ENCODE measurements at places on chromosomes 3 and 15.
A peak's percentile ranks its signal among the peaks of the same experiment; 100 is the strongest.

DNA sequence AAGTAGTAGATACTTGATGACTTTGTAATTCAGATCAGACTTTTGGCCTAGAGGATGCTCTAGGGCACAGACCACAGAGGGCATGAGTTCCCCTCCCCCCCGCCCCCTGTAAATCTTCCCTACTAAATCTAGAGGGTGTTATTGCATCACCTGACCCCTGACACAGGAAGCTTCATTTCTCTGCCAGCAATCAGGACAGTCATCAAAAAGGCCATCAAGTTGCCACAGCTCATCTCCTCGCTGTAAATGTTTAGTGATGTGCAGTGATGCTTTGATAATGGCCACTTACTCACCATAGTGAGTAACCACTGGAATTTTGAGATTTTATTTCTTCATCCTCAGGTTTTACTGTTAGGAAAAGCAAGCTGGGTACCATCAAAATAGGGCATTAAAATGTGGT, 289.2 kb upstream of the CHRM5 start:
- DNase-seq, result no peak

DNA sequence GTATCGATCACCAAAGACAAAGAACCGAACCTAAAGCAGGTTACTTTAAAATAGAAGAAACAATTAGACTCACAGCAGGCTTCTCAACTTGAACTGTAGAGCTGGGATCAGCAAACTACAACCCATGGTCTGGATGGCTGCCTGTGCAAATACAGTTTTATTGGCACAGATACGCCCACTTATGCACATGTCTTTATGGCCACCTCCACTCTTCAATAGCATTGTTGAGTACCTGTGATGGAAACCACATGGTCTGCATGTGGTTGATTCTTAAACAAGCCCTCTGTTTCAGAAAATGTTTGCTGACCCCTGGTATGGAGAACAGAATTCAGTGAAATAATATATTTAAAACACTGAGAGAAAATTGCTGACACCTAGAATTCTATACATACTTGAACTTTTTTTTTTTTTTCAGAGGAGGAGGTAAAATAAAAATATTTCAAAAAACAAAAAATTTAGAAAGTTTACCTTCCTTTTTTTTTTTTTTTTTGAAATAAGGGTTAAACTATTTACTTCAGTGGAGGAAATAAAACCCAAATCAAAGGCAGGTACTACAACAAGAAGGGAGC, 263.8 kb upstream of the ATP10A start:
- DNase-seq, result no peak

DNA sequence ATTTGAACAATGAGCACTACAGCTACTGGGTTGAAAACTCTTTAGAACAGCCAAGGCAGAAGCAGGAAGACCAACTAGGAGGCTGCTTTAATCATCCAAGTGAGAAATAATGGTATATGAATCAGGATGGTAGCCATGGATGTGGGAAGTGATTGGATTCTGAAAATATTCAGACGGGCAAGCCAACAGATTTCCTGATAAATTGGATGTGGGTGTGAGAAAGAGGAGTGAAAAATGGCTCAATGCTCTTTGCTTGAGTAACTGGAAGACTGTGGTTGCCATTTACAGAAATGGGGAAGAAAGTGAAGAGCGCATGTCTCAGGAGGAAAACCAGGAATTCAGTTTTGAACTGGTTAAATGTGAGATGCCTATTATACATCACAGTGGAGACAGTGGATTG, 50.4 kb downstream of the ISL2 start:
- DNase-seq, result no peak

- DNase-seq, result peak; percentile 45
Observed at GRCh38 chr3:73432023-73432705, 192.6 kb downstream of the PDZRN3 start.

- no peak for DNase-seq
Observed at GRCh38 chr15:25784876-25785640, 78.1 kb downstream of the ATP10A start.

GRCh38 chr3:72193771-72194430, 409.0 kb upstream of the PROK2 start:
- DNase-seq, result no peak

- no peak for DNase-seq
Observed at GRCh38 chr3:158330870-158331269, 221.0 kb downstream of the RSRC1 start.

DNA sequence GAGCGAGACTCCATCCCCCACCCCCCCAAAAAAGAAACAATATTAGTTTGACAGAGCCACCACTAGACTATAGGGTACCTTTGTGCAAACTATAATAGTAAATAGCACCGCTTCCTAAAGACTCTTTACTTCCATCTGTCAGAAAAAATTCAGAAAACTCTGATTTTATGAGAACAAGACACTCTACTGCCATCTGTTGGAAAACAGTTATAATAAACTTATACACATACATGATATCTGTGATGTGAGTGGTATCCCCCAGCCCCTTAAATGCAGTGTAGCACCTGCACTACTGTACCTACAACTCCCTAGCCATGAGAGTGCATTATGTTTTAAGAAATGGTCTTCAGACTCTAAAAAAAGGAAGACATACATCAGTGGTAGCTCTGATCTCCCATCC, 47.1 kb upstream of the CTDSPL start:
- DNase-seq, result no peak

DNA sequence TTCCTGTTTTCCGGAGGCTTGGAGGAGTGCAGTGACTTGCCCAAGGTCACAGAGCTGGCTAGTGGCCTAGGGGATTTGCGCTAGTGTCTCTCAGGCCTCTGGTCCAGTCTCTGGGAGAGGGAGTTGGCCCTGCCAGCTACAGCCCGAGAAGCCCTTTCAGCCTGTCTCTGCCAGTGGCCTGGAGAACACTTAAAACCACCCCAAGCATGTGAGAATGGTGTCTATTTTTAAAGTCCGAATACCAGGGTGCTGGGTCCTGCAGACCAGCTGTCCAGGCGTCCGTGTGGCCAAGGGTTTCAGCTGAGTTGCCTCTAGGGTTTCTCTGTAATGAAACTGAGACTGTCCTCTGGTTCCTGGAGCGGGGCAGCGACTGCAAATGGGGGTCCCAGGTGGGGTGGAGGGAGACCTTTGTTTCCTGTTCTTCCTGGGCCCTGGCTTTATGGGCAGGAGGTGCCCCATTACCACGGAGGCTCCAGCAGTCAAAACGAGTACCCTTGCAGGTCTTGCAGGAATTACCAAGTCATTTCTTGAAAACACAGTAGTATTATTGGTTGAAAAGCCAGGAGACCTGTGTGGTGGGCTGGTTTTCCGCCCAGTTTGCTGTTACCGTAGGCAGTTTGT, 2.2 kb downstream of the CAND2 start:
- no peak for DNase-seq

DNA sequence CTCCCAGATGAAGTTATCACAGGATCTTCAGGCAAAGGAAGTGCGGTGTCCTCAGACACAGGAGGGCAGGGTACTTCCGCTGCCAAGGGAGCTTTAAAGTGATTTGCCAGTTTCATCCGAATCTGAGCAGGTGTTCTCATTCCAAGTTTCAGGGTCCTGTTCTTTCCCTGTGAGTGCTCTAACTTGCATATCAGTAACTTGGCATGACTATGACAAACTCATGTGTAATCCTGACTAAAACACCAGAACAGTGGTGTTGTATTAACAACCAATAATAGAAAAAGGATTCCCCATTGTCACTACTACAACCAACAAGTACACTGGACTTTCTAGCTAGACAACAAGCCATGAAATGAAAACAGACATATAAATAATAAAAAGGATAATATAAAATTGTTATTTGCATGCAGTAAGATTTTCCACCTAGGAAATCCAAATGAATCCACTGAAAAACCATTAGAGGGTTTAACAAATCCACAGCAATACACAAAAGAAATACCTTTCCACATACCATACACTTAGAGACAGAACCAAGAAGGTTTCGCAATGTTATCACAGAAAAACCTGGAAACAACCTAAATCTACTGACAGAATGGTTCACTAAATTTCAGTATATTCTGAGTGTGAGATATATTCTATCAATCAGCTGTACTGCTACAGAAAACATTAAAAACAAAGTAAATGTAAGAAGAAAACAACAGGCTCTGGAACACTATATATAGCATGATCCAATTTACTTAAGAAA, 40.9 kb upstream of the RPL35A start:
- DNase-seq, result no peak

DNA sequence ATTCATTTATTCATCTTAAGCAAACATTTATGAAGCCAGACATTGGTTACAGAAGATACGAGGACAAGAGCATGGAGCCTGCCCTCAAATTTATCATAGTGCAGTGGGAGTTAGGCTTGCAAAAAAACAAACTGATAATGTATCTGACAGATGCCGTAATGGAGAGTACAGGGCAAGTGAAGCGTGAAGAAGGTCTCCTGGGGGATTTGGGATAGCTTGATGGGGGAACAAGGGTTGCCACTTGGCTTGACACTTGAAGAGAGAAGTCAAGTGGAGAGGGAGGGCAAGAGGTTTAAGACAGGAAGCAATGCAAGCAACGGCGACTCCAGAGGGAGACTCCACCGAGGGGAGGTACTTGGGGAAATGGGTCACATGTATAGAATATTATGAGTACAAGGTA, 129.3 kb downstream of the SSR3 start:
- DNase-seq, result no peak

GRCh38 chr3:57060089-57060821, at the start of gene SPATA12:
SPATA12 (plus strand) TSS chr3:57060664; CDS start chr3:57073695, 13,031 bp downstream.
- peak; percentile 36 for DNase-seq

- no peak for DNase-seq
Observed at GRCh38 chr15:51749307-51749706, 2.1 kb upstream of the TMOD2 start.

GRCh38 chr3:29555590-29555989, 274.7 kb downstream of the RBMS3 start:
- DNase-seq, result no peak

Measured in uterus (tissue), 4 donors.